Glomerular endothelial cell (primary cell): ENCODE measurements at places on chromosomes 12 and 14. TPM values are rescaled to one million over a fixed set of nuclear protein-coding genes. Genes with fewer than 3 reads are reported as not detected.

GRCh38 chr12:32139064-32139421 is 32.4 kb downstream of the BICD1 start:
- DNase-seq: no peak

Gene CELA1
- not detected in 2 replicates for total RNA-seq

Gene ADAM21
- total RNA-seq: 0.12 and 0.19 TPM in 2 replicates

Gene SERPINA3
- 0.10 and 0.29 TPM in 2 replicates for total RNA-seq

- no peak for DNase-seq
Measured at GRCh38 chr12:92134638-92135274, 10.9 kb downstream of the BTG1 start.

Gene OAS1
- total RNA-seq: 10.9 and 43.6 TPM in 2 replicates
